ENCODE measurements at places on chromosomes 1 and 21.

DNA sequence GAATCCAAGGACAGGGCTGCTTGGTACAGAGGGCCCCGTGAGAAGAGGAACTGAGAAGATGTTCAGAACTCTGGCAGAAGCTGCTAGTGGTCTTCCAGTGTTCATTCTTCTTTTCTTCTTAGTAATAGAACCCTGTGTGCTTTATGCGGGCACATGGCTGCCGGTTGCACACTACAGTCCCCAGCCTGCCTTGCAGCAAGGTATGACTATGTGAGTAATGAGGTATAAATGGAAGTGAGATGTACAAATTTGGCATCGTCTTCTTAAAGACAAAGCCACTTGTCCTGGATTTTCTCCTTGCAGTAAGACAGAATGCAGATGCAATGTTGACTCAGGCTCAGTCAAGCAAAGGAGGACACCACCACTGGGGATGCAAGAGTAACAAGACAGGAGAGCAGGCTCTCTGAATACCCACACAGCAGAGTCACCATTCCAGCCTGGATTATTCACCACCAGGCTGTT is 15.0 kb upstream of the ATP1B1 start:
- DNase-seq, result no peak

DNA sequence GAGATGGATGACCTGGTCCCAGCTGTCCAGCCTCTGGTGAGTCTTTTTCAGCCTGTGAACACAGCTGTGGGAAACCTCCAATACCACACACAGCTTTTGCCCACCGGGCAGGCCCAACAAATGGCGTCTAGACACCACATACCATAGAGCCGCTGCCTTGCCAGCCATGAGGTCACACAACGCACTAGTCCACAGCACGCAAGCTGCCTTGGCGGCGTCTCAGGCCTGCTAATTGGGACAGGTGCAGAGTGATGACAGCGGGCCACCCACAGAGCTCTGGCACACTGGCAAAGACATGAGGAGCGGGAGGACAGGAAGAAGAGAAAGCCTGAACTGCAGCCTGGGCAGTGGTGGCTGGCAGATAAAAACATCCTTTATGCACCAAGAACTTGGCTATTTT is 125.5 kb downstream of the ADAMTS1 start:
- DNase-seq, result no peak

DNA sequence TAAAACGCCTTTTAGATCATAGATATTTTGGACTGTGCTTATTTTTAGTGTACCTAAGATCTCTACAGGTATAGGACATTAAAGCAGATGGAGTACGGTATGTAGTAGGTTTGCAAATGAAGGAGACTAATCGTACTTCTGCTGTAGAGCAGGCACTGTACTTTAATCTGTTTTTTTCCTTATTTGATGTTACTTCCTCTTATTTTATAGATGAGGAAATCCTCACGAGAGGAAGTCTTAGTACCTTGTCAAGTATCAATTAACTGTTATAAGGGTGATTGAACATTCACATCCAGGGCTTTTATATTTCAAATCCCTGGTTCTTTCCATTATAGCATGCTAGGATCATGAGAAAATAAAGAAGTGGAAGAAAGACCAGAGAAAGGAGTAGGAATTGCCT is 41.1 kb downstream of the CACHD1 start:
- no peak for DNase-seq

- DNase-seq, result no peak
Measured at GRCh38 chr1:54024358-54024757, 6.4 kb upstream of the LDLRAD1 start.

GRCh38 chr1:155084722-155085503 is 6.3 kb downstream of the EFNA3 start:
- peak; percentile 96 for DNase-seq

DNA sequence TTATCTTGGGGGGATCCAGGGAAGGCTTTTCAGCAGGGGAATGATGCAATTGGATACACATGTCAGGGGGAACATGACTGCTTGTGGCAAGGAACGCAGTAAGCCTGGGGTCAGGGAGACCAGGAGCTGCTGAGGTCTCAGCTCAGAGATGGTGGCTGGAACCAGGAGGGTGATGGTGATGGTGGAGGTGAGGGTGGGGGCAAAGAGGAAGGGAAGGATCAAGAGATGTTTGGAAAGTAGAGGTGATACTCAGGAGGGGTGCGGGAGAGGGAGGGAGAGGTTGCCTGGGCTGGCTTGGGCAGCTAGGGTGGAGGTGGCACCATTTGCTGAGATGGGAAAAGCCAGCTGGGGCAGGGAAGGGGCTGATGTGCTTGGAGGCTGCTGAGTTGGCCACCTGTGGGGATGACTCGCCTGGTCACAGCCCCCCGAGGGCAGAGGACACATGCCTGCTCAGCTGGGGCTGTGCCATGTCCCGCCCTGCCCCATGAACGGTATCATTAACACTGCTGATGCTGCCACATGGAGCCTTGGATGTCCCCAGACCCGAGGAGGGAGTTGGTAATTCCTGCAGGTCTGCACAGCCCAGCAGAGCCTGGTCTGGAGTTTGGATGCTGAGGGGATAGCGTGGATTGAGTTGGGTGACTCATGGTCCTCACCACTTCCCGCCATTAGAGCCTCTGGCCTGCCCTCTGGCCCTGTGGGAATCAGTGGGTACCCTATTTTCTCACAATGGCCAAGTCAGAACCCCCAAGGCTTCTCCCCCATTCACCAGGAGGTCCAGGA is 6.3 kb upstream of the PADI1 start:
- no peak for DNase-seq

- DNase-seq, result peak; percentile 49
Measured at GRCh38 chr1:198837278-198838021, 198.6 kb downstream of the PTPRC start.

GRCh38 chr21:22421416-22422180 is 1423.4 kb downstream of the NCAM2 start:
- no peak for DNase-seq

GRCh38 chr1:172449585-172450523 is 6.0 kb upstream of the PIGC start:
- peak; percentile 56 for DNase-seq

DNA sequence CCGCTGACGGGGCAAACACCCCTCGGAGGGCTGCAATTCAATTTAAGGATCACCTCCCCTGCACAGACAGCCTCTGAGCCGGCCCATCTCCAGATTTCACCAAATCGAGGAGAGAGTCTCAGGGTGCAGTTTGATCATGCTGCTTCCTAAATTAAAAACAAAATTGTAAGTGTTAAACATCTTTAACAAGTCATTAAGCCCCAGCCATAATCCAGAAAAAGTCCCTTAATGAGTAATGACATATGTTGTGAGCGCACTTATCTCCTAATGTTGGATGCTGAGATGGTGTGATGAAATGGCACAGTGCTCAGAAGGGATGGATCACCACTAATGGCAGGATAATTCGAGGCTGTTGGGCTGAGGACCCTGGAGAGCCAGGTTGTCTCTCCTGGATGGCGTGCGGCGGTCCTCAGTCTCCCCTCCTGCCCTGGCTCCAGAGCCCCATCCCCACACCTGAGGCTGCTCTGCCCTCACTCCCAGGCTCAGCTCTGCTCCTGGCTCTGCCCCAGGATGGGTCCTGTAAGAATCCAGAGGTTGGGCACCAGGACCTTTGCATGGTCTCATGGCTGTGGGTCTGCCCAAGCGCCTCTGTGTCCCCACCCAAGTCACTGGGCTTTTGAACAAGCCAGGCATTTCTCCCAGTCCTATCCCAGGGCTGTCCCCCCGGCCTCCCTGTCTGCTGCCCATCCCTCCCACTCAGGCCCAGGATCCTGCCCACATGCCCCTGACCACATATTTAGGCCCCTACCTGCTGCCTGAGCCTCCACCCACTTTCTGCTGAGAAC is 224.4 kb upstream of the POU3F1 start:
- no peak for DNase-seq

DNA sequence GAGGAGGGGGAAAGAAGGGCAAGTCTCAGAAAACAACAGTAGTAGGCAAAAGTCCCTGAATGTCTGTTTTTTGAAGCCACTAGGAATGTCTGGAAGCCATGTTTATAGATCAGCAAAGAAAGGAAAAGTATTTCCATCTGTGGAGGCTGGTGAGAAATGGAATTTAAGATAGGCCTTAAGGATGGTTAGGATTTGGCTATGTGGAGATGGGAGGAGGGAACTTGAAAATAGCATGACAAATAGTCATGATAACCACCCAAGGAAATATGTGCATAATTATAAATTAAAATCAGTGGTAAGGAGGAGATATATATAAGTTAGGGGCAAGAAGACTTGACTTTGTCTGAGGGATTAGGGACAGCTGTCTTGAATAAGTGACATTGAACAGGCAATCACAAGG is 33.8 kb upstream of the FGGY start:
- no peak for DNase-seq

- DNase-seq, result no peak
Measured at GRCh38 chr21:36200081-36200561, 43.5 kb downstream of the DOP1B start.

GRCh38 chr1:216804111-216804510 is 80.9 kb upstream of the ESRRG start:
- DNase-seq, result no peak

- no peak for DNase-seq
Measured at GRCh38 chr1:46369542-46370213, 24.4 kb upstream of the FAAH start.

DNA sequence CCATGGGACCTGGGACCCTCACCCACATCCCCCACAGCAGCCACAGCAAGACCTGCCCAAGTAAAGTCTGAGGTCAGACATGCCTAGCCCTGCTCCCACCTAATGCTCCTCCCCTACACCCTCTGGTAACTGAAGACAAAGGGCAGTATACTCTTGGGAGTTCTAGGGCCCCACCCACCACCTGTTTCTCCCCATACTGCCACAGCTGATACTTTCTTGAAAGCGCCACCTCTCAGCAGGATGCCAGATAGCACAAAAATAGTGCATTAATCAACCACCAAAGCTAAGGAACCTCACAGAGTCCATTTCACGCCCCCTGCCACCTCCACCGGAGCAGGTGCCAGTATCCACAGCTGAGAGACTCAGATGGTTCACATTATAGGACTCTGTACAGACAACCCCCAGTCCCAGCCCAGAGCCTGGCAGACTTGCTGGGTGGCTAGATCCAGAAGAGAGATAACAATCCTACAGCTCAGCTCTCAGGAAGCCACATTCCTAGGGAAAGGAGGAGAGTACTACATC is 238.1 kb downstream of the LRRC40 start:
- no peak for DNase-seq

GRCh38 chr21:46008893-46009621 is 27.5 kb downstream of the COL6A1 start:
- DNase-seq, result peak; percentile 12

GRCh38 chr1:187326557-187326956 is 497.8 kb downstream of the PLA2G4A start:
- no peak for DNase-seq

DNA sequence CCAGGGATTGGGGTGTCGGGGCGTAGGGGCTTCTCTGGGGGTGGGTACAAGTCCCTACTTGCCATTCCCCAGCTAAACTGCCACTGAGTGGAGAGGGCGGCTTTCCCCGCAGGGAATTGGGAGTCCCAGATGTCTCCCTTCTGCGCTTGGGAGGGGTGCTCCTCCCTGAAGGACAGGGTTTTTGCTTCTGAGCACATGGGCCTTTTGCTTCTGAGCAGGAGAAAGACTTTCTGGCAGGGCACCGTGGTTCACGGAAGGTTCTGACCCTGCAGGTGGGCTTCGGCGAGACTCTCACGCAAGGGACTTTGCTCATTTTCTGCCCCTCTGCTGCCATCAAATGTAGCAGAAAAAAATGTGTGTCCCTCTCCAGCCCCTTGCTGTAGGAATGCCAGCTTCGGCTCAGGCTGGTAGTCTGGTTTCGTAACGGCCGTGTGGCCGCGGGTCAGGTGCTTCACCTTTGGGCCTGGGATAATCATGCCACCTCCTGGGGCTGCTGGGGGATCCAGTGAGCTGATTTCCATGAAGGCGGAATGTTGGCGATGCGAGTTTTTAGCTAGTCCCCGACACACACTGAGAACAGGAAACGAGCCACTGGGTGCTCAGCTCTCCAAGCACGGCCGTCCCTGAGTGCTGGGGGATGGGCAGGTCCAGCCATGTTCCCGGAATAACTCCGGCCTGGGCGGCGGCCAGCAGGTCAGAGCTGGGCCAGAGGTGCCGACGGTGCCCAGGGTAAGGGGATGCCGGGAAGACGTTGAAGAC is 364.0 kb downstream of the CAMTA1 start:
- DNase-seq, result no peak

GRCh38 chr1:62213075-62213914 is 18.6 kb downstream of the L1TD1 start:
- no peak for DNase-seq

DNA sequence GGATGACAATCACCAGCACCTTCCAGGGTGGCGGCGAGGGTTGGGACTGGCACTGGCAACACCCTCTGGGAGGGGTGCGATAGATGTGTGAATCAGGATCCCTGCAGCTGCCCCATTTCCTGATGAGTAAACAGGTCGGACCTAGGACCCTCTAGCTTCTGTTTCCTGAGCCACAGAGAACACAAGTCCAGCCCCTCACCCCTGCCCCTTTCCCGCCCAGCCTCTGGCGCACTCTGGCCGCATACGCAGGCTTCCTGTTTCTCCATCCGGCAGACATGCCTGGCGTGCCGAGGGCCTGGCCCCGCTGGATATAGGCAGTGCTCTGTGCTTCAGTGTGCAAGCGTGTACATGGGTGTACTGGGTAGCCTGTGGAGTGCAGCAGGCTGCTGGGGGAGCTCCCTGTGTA is 4.6 kb downstream of the PEAR1 start:
- DNase-seq, result no peak

- no peak for DNase-seq
Measured at GRCh38 chr1:178870944-178871343, at the start of gene ANGPTL1. ANGPTL1 (minus strand) TSS chr1:178871077; CDS start chr1:178865776, 5,301 bp downstream.

DNA sequence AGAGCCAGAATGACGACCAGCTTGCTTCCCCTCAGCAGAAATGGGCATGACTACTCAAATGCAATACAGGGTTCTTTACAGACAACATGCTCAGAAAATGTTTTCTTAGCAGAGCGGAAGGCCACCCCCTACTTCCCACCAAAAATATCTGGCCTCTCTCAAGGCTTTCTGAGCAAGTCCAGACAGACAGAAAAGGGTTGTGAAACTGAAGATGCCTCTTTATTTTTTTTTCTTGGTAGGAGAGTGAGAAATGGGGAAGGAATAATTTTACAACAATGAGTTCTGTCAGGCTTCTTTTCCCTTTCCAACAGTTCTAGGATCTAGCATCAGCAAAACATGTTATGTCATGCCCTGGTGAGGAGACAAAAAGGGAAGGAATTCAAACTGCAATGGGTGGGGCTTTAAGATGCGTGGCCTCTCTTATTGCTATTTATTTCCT is 172.0 kb upstream of the CAMK1G start:
- DNase-seq, result no peak

DNA sequence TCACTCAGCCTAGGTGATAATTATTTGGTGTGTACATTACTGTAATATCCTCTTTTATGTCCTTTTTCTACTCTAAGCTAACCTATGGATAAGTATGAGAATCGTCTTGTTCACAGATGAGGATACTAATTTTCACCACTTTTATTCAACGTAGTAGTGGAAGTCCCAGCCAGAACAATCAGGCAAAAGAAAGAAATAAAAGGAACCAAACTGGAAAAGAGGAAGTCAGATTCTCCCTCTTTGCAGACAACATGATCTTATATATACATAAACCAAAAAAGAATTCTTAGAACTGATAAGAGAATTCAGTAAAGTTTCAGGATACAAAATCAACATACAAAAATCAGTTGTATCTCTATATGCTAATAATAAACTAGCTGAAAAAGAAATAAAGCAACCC is 12.6 kb upstream of the RGL1 start:
- DNase-seq, result no peak

- DNase-seq, result no peak
Measured at GRCh38 chr1:77271852-77272580, 9.8 kb upstream of the AK5 start.

Measured in colonic mucosa (tissue), 4 donors.